ENCODE measurements at places on chromosomes 1 and 21.

- DNase-seq = no peak
Measured at GRCh38 chr1:207808911-207809555, 57.2 kb downstream of the CD46 start.

GRCh38 chr1:181251001-181251712 is 162.7 kb downstream of the IER5 start:
- DNase-seq = peak; percentile 12

- no peak for DNase-seq
Measured at GRCh38 chr21:44259082-44259705, 2.5 kb downstream of the DNMT3L start.

DNA sequence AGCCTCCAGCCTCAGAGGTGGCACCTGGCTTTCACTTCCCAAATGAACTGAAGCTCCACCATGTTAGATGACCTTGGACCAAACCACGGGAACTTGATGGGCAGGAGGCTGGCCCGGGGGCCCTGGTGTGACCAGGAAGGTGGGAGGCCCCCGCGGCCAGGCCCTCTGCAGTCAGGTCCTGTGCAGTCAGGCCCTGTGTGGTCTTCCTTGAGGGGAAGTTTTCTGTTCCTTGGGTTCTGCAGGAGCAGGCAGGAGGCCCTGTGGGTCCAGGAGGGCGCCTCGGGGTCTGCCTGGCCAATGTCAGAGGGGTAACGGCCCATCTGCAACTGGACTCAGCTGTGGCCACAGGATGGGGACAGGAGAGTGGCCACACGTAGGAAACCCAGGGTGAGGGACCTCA is 13.0 kb downstream of the PRDM16 start:
- no peak for DNase-seq

- DNase-seq = no peak
Measured at GRCh38 chr1:205365945-205366463, 9.3 kb upstream of the KLHDC8A start.

DNA sequence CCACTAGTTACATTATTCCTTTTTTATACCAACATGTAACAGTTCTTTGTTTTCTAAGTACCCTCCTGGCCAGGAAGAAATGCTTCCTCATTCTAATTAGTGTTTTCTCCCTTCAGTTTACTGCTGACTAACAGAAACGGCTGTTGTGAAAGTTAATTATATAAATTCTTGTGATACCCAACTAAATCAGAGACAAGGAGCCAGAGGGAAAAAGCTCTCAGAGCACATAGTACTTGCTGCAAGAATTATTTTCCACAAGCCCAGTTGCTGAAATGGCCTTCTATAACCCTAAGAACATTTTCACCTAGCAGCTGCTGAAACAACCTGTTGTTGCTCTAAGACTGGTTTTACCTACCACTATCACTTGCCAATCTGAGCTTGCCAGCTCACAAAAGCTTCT is 82.4 kb downstream of the FAF1 start:
- no peak for DNase-seq

DNA sequence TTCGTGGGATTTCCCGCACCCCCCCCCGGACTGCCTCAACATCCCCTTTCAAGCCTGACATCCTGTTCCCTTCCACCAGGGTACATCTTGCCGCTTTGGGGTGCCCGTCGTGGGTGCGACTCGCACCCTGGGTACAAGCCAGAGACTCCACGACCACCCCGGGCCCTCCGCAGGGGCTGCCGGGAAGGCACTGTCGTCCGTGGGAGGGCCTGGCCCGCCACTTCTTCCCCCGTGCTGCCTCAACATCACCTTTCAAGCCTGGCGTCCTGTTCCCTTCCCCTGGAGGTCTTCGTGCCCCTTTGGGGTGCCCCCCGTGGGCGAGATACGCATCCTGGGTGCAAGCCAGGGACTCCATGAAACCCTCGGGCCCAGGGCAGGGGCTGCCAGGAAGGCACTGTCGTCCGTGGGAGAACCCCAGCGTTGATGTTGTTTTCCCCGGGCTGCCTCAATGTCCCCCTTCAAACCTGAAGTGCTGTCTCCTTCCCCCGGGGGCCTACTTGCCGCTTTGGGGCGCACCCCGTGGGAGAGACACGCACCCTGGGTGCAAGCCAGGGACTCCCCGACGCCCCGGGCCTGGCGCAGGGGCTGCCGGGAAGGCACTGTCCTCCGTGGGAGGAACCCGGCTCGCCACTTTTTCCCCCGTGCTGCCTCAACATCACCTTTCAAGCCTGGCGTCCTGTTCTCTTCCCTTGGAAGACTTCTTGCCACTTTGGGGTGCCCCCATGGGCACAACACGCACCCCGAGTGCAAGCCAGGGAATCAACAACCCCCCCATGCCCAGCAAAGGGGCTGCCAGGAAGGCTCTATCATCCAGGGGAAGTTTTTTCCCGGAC is 138.6 kb downstream of the LIPI start:
- no peak for DNase-seq

GRCh38 chr1:107252271-107252670 is 111.4 kb downstream of the NTNG1 start:
- DNase-seq = no peak

- peak; percentile 51 for DNase-seq
Measured at GRCh38 chr1:45512641-45513054, 9.0 kb downstream of the PRDX1 start.

GRCh38 chr1:226646026-226646869 is 92.8 kb downstream of the ITPKB start:
- no peak for DNase-seq

- DNase-seq = no peak
Measured at GRCh38 chr21:23496729-23497128, 2110.6 kb downstream of the MRPL39 start.

GRCh38 chr21:42123219-42123908 is 52.2 kb downstream of the UMODL1 start:
- DNase-seq = no peak

GRCh38 chr1:221530791-221531190 is 211.1 kb downstream of the DUSP10 start:
- DNase-seq = no peak

DNA sequence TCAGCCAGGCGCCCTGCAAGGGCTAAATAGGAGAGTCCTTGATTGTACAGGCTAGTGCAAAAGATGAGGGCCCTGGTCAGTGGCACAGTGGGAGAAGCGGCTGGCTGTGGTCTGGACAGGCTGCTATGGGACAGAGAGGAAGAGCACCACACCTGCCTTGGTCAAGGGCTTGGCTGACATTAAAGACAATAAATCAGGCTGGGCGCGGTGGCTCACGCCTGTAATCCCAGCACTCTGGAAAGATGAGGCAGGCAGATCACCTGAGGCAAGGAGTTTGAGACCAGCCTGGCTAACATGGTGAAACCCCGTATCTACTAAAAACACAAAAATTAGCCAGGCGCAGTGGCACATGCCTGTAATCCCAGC is 62.9 kb downstream of the NID1 start:
- DNase-seq = no peak

DNA sequence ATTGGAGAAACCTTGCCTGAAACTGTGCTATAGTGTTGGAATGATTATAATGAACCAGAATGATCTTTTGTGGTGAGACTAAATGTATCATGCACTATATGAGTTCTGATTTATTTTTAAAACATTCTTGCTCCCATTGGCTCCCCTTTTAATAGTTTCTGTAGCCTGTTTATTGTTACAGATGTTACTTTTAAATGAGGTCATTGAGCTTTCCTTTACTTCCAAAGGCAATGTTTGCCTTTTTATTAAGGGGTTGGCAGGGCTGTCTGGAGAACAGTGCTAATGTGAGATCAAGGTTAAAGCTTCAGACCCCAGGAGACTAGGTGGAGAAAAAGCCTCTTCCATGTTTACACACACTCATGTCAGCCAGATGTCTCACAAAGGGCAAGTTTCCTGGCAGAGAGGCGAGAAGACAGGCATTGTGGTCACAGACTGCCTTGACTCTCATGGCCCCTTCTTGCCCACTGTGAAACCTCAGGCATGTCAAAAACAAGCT is 120.6 kb upstream of the RAVER2 start:
- DNase-seq = no peak

GRCh38 chr1:39733161-39733560 is 5.5 kb upstream of the PPIE start:
- DNase-seq = no peak

GRCh38 chr1:223189525-223189902 is 46.5 kb upstream of the TLR5 start:
- no peak for DNase-seq

DNA sequence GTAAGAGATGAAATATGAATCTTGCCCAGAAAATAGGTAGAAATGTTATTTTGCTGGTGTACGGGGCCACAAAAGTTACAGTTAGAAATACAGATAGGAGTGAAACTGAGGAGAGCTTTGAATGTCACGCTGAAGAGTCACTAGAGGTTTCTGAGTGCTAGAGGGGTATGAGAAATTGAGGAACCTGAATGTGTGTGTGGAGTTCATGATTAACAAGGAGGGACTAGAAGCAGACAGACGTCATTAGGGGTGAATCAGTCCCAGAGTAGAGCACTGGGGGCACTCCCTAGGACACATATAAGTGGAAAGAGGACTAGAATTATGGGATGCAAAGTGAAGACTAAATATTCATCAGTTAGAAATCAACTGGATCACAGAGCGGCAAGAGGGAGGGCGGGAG is 188.9 kb upstream of the MAP1LC3C start:
- DNase-seq = no peak
